ENCODE measurements at places on chromosomes 12 and 14.

- DNase-seq = no peak
These were observed 69.7 kb downstream of the CIT start for GRCh38 chr12:119807380-119807779.

- DNase-seq = no peak
These were observed 244.0 kb upstream of the AVPR1A start for GRCh38 chr12:63394983-63395382.

DNA sequence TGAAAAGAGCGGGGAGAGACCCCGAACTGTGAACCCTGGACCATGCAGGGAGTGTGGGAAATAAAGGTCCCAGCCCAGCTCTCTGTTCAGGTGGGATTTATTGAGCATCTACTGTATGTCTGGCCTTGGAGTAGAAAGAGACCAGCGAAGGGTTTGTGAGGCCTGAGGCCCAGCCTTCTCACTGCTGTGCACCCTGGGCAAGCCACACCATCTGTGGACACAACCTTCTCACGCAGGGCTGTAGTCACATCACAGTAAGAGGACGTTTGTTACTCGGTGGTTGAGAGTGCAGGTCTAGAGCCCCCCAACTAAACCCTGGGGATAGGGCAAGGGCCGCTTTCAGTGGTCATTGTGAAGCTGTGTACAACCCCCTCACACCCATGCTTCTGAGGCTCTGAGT lies 18.2 kb downstream of the FAM222A start:
- no peak for DNase-seq

GRCh38 chr14:75702122-75702521 lies 41.1 kb downstream of the TTLL5 start:
- DNase-seq = no peak

GRCh38 chr12:52534482-52534881 lies 14.3 kb upstream of the KRT5 start:
- no peak for DNase-seq

DNA sequence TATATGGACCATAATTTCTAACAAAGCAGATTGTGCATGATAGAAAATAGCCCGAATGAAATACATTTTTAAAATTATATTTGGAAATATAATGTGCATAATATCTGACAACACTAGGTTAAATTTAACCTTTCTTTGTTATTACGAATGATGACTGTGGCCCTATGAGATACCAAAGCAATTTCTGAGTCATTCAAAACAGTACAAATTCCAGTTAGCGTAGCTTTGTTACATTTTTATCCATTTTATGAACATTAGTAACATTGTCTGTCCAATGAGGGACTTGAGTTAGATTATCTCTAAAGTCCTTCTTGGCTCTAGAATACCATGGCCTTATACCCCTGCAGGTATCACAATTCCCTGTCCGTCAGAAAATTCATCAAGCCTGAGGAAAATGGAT lies 39.0 kb upstream of the REP15 start:
- DNase-seq = no peak

DNA sequence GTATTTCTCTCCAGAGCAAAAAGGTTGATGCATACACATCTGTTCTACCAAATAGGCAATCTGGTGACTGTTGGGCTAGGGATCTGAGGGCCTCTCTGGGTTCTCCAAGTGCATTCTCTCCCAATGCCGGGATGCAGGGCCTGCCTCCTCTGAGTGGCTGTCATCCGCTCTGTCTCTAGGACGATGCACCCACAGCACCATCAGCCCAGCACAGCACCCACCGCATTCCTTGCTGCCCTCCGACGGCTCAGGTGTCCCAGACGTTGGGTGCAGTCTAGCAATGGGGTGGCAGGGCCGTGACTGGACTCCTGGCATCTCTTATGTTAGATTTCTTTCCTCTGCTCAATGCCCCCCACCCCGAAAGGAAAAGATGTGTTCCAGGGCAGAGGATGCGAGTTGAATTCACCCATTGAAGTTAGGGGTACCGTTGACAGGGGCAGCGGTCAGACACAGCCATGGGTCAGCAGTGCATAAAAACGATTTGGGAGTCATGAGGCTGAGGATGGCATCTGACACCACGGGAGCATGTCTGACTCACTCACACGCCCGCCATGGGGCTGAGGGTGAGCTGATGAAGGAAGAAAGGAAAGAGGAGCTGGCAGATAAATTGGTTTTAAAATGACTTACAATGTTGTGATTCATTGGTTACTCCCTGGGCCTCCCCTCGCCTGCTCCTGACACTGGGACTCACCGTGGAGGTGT lies 93.2 kb upstream of the C14orf180 start:
- DNase-seq = no peak
